ENCODE measurements at places on chromosomes 2 and 18. TPM values are rescaled to one million over a fixed set of nuclear protein-coding genes. Genes with fewer than 3 reads are reported as not detected.

- peaks cover 18% of the 10 kb centered on the region for H3K27me3 ChIP-seq
- peaks cover 46% of the 10 kb centered on the region for H3K4me1 ChIP-seq
- no peak for DNase-seq
These were observed 28.5 kb upstream of the TMBIM1 start for GRCh38 chr2:218320704-218321336.

Gene ZSWIM2
- total RNA-seq, result not detected

DNA sequence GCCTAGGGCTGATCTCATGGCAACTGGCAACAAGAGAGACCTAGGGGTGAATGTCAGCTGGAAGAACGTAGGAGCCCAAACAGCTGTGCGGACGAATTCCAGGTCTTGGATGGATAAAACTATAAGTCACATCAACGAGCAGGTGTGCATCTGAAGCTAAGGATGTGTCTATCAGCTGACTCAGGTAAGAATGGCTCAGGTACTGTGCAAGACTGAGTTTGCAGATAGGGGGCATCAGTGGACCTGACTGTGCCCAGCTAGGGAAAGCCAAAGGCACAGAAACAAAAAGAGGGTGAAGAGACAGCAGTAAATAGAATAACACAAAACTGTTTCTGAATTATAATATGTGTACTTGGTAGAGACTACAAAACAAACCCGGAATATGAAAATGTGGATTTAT, 357.3 kb downstream of the ZEB2 start:
- no peaks in the 10 kb centered on the region for H3K36me3 ChIP-seq
- H3K27me3 ChIP-seq, result no peaks in the 10 kb centered on the region
- no peak overlapping the region for H3K4me3 ChIP-seq
- H3K4me1 ChIP-seq, result no peaks in the 10 kb centered on the region
- no peak overlapping the region for H3K27ac ChIP-seq
- DNase-seq, result peak; percentile 39

Gene RAPGEF4
- 0.62 TPM for total RNA-seq

GRCh38 chr18:39959839-39960238, 1995.2 kb upstream of the PIK3C3 start:
- no peaks in the 10 kb centered on the region for H3K4me1 ChIP-seq
- no peak overlapping the region for H3K4me3 ChIP-seq
- DNase-seq, result no peak
- H3K27ac ChIP-seq, result no peak overlapping the region

Gene TMEM185B
- 21.3 TPM for total RNA-seq

DNA sequence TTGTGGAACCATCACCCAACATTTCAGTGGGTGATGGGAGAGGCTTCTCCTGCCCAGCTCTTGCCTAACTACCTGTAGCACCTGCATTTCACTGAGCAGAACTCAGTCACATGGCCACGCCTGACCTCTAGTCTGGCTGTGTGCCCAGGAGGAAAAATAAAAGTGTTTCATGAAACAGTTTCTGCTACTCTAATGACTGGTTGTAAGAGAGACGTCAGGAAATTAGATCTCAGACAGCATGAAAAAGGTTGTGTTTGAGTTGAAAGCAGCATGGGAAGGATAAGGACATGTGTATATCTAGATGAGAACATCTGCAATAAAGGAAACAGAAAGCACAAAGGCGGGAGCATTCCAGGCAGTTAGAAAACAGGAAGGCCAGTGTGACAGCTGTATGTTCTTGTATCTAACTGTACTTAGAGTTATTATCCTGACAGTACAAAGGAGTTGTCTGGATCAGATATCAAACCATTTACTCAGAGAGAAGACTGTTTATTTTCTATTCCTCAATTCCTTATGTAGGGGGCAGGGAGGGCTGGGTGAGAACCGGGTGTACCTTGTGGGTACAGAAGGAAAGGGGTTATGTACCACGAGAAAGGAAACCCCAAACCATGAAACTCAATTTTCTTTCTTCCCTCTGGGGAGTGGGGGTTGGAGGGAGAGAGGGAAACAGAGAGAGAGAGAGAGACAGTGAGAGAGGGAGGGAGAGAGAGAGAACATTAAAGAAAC, 307.4 kb upstream of the VWC2L start:
- no peaks in the 10 kb centered on the region for H3K4me1 ChIP-seq
- no peak for DNase-seq
- H3K27me3 ChIP-seq, result no peaks in the 10 kb centered on the region

DNA sequence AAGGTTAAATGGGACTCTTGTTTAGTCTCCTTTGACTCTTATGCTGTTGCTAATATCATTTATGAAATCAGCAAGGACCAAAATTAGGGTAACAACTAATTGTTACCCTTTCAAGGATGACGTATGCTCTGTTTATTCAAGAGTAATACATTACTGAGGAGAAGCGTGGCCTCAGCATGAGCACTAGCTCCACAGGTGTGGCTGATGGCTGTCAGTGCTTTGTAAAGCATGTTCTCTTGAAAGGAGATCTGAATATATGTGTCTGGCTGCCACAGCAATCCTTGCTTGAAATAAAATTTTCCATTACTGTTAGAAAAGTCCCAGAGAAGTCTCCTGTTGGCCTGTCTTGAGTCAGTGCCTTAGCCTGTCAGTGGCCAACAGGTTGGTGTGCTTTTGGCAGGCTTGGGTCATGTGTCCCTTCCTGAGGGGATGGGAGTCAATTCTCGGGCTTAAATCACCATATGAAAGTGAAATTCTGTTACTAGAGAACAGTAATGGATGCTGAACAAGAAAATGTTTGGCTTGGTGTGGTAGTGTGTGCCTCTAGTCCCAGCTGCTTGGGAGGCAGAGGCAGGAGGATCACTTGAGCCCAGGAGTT, 32.7 kb downstream of the ABI2 start:
- H3K4me1 ChIP-seq, result no peaks in the 10 kb centered on the region
- DNase-seq, result no peak
- peaks cover 7% of the 10 kb centered on the region for H3K36me3 ChIP-seq
- no peak overlapping the region for H3K27ac ChIP-seq
- H3K4me3 ChIP-seq, result no peak overlapping the region

DNA sequence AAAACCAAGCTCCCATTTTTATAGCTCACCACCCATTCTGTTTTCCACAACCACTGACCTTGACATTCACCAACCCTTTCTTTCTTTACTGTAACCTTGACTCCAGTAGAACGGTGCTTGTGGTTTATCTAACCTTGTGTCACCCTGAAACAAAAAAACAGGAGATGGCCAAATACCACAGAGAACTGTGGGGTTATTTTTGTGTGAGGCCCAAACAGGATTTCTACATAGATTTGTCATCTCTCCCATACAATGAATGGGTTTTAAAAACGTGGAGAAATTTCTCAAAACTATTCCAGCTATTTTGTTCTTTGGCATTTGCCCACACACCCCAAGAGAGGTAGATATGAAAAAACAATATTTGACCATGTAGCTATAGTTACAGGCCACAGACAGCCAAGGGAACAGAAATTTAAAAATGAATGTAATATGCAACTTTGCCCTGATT, 231.3 kb upstream of the TANK start:
- H3K27ac ChIP-seq, result no peak overlapping the region
- H3K4me1 ChIP-seq, result no peaks in the 10 kb centered on the region

Gene PDE1A
- not detected for total RNA-seq

- H3K27ac ChIP-seq, result no peak overlapping the region
- peaks cover 8% of the 10 kb centered on the region for H3K36me3 ChIP-seq
- H3K4me1 ChIP-seq, result peaks cover 19% of the 10 kb centered on the region
- H3K27me3 ChIP-seq, result peaks cover 19% of the 10 kb centered on the region
These were observed 37.6 kb downstream of the PTPN18 start for GRCh38 chr2:130393318-130393910.

DNA sequence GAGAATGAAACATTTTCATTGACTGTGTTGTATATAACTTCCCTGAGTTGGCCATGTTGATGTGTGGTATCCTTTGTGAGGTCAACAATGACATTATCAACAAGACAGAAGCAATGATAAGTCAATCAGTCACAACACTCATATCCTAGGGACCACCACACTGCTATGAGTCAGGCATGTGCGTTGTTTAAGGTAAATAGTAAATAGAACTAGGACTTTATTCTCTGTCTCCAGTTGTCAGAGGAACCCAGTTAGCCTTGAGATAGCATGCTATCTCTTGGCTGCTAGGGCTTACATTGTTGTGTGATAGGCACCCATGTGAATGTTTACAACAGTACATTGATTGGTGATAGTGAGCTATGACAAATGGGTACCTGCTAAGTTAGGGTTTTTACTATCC, 37.3 kb downstream of the GPD2 start:
- H3K4me3 ChIP-seq, result no peak overlapping the region
- peaks cover 26% of the 10 kb centered on the region for H3K36me3 ChIP-seq
- no peaks in the 10 kb centered on the region for H3K27me3 ChIP-seq

Gene UGT1A10
- total RNA-seq, result not detected

- peaks cover 2% of the 10 kb centered on the region for H3K36me3 ChIP-seq
- H3K27me3 ChIP-seq, result peaks cover 86% of the 10 kb centered on the region
- no peak overlapping the region for H3K27ac ChIP-seq
- DNase-seq, result no peak
These were observed 5.5 kb downstream of the SIX3 start for GRCh38 chr2:44947028-44947375.

Gene POMC
- 4.1 TPM for total RNA-seq

DNA sequence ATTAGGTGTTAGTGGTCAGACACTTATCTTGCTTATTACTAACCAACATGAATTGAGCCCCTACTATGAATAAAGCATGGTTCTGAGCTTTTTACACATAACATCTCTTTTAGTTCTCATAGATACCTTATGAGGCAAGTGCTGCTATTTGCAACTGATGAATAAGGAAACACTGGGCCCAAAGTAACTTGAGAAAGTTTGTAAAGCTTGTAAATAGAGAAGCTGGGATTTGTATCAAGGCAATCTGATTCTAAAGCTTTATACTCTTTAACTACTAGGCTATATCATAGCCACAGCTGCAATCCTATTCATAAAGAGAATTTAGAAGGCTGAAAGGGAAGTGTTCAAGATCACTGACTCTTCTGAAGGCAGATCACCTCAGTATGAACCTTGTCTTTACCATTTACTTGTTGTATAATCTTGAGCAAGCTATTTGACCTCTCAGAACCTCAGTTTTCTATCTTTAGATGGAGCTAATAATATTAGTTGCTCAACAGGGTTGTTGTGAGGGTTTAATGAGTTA, 60.4 kb downstream of the ABCB11 start:
- H3K27ac ChIP-seq, result no peak overlapping the region
- DNase-seq, result no peak
- no peaks in the 10 kb centered on the region for H3K27me3 ChIP-seq
- no peak overlapping the region for H3K4me3 ChIP-seq

Gene SLC16A14
- total RNA-seq, result 0.08 TPM

DNA sequence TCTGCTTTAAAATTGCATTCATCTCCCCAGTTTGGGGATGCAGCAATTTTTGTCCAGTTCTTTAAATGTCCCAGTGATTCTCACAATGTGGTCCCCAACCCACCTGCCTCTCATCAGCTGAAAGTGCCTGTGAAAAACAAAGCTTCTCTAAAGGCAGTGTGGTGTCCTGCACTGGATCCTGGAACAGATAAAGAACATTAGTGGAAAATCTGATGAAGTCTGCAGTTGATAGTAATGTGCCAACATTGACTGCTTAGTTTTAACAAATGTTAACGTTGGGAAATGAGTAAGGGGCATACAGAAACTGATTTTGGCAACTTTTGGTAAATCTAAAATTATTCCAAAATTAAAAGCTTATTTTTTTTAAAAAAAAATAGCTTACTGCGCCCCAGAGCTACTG, 9.3 kb downstream of the FZD5 start:
- no peaks in the 10 kb centered on the region for H3K4me1 ChIP-seq
- no peak for DNase-seq
- peaks cover 36% of the 10 kb centered on the region for H3K27me3 ChIP-seq

- no peaks in the 10 kb centered on the region for H3K36me3 ChIP-seq
- H3K27ac ChIP-seq, result no peak overlapping the region
- no peak for DNase-seq
- H3K27me3 ChIP-seq, result no peaks in the 10 kb centered on the region
- no peak overlapping the region for H3K4me3 ChIP-seq
- H3K4me1 ChIP-seq, result no peaks in the 10 kb centered on the region
These were observed 99.4 kb upstream of the MYCN start for GRCh38 chr2:15840969-15841368.

DNA sequence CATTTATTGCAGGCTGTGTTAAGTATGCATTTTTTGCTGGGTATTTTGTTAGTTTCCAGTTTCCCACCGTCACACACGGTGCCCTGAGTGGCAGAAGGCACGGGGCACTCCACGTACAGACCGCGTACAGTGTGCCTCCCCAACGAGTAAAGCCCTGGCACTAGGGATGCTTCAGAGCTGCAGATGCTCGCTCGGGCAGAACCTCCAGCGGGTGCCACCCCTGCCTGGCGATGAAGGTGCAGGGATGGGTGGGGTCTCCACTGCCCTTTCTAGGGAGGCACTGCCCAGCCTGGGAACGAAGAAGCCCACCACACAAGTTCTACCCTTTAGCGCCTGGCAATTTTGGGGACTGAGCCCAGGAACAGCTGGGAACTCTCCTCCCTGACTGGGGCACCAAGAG, 4.1 kb downstream of the GREB1 start:
- H3K27me3 ChIP-seq, result peaks cover 28% of the 10 kb centered on the region
- H3K27ac ChIP-seq, result no peak overlapping the region
- H3K36me3 ChIP-seq, result no peaks in the 10 kb centered on the region
- H3K4me3 ChIP-seq, result no peak overlapping the region

Measured in activated CD4-positive, alpha-beta T cell treated with anti-CD3 and anti-CD28 coated beads, Interleukin-2, amount 10 ng/mL, durations not matched to agents 7 days and 5 days (primary cell).